Bladder microvascular endothelial cell (primary cell): ENCODE measurements at places on chromosomes 12 and 14. TPM values are rescaled to one million over a fixed set of nuclear protein-coding genes. Genes with fewer than 3 reads are reported as not detected.

LRTM2 gene
- not detected in 2 replicates for total RNA-seq

RPS6KL1 gene
- total RNA-seq = 7.0 and 15.9 TPM in 2 replicates

OR11G2 gene
- total RNA-seq = not detected in 2 replicates

CMA1 gene
- not detected in 2 replicates for total RNA-seq

HCAR2 gene
- not detected in 2 replicates for total RNA-seq

SUDS3 gene
- total RNA-seq = 23.0 and 41.2 TPM in 2 replicates

IL31 gene
- not detected in 2 replicates for total RNA-seq

KRT82 gene
- total RNA-seq = not detected in 2 replicates

LUM gene
- total RNA-seq = 0.49 and 0.57 TPM in 2 replicates
